ENCODE measurements at places on chromosomes 6 and 20.

DNA sequence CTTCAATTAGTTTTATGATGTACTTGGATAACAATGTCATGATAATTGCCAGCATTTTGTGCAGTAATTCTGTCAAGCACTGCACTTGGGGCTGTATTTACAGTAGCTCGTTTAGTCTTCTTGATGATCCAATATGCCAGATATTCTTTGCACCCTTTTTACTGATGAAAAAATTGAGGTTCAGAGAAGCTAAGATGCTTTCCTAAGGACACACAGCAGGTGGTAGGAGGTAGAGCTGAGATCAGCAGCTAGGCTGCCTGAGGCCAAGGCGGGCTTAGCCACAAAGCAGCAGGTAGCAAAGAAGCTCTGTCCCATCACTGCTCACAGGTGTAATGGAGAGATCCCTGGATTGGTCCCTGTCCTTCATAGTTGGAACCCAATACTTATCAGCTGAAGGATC, 33.3 kb downstream of the SUMO4 start:
- no peak for DNase-seq

GRCh38 chr6:129490521-129491255, 219.3 kb downstream of the ARHGAP18 start:
- peak; percentile 96 for DNase-seq

DNA sequence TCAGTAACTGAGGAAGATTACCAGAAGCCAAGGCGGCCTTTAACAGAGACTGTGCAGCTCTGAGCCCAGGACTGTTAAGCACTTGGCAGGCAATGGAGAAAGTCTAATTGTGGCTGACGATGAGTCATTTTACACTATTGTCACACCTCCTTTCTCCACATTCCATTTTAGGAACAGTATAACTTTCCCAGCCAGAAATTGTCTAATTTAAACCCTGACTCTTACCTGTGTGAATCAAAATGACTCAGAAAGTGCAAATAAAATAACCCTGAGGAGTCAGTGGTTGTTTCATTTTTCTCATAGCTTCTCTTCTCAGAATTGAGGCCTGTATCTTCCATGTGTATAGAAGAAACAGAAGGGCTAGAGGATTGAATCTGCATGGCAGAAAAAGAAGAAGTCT, 40.0 kb upstream of the OPN5 start:
- no peak for DNase-seq

DNA sequence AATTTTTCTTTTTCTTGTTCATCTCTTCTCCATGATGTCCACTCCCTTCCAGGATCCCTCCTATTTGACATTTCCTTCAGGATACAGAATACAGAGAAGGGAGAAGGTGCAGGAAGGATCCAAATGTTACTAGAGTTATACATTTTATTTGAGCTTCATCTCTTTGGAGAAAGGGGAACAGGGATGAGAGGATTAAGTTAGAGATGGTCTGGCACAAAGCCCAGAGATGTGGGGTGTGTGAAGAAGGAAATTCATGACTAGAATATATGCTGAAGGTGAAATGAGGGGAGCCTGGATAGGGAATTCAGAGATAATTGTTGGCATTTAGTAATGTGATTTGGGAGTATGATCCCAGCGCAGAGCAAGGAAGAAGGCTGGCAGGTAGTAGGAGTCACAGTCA, 22.5 kb upstream of the SRPK1 start:
- no peak for DNase-seq

- DNase-seq: no peak
Observed at GRCh38 chr6:34546551-34547321, 9.4 kb downstream of the SPDEF start.

GRCh38 chr20:36197271-36197670, 39.0 kb upstream of the AAR2 start:
- DNase-seq: no peak

DNA sequence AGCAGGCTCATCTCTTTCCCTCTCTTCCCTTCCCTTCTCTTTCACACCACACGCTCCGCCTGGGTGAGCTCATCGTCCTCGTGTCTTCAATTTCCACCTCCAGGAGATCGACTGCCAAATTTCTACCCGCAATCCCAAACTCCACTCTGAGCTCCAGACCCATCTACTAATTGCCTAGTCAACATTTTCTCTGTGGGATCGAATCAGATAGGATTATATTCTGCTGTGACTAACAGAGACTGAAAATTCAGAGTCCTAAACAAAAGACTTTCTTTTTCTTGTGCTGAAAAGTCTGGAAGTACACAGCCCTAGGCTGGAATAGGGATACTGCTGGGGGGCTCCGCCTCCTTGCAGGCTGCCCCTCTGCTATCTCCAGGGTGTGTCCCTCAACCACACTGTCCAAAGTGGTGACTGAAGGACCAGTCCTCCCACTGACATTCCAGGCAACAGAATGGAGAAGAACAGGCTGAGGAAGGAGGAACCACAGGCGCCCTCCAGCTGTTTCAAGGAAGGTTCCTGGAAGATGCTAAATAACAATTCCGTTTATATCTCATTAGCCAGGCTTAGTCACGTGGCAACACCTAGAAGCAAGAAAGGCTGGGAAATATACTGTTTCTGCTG, 5.0 kb upstream of the HSPA12B start:
- peak; percentile 47 for DNase-seq

GRCh38 chr20:24617080-24617432, 147.6 kb downstream of the SYNDIG1 start:
- no peak for DNase-seq

GRCh38 chr6:92047860-92048259, 1371.5 kb downstream of the EPHA7 start:
- DNase-seq: no peak

DNA sequence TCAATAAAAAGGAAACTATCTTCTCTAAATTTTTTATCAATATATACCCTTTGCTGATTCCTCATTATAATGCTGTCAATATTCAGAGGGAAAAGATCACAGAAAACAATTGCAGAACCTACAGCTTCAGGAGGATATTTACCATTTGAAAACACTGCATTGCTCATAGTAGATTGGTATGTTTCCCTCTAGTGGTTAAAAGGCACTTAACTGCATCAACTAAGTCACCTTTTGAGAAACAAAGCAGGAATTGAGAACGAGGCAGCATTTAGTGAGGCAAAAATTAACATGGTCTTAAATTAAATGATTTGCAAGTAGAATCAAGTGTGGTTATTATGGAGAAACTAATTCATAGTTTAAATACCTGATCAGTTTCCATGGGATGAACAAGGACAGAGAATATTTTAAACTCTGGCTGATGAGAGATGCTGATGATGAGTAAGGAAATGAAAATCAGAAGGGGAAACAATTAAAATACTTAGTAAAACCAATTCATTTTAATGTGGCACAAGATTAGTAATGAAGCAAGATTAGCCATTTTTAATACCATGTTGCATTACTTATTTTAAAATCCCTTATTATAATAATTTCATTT, 642.1 kb downstream of the EPHA7 start:
- DNase-seq: peak; percentile 9

DNA sequence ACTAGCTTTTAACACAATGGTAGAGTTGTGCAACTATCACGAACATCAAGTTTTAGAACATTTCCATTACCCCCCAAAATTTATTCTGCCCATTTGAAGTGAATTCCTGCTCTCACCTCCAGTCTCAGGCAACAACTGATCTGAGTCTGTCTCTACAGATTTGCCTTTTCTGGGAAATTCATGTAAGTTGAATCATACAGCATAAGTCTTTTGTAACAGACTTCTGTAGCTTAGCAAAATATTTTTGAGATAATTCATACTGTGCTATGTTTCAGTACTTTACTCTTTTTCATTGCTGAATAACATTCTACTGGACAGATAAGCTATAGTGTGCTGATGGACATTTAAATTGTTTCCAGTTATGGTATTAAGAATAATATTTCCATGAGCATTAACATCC, 447.3 kb upstream of the GJE1 start:
- no peak for DNase-seq

GRCh38 chr6:90386399-90387382, 90.0 kb upstream of the BACH2 start:
- no peak for DNase-seq

- no peak for DNase-seq
Observed at GRCh38 chr6:137475103-137475502, 19.1 kb downstream of the OLIG3 start.

DNA sequence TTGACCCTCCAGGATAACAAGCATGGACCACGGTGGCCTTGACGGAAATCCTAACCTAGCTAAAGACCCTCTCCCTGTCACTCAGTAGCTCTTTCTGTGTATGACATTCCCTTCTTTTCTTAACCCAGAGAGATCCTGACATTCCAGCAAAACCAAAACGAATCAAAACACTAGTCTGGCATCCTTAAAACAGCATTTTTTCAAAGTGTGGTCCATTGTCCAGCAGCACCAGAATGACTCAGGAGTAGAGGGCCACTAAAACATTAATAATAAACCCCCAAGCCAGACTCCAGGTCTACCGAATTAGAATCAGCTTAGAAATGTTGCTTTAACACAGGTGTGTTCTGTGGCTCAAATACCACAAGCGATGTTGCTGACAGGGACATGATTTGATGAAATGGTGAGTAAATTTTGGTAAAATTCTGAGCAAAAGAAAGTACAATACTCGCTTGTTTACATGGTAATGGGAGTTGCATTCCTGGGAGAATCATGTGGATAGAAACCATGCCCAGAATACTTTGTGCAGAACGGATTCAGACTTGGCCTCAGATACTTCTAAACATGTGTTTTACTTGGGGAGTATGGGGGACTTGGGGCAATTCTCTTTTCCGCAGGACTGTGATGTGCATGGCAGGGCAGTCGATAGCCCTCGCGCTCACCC, 174.2 kb upstream of the KCNG1 start:
- DNase-seq: peak; percentile 33

- peak; percentile 48 for DNase-seq
Observed at GRCh38 chr6:11632231-11632630, 94.7 kb downstream of the TMEM170B start.

DNA sequence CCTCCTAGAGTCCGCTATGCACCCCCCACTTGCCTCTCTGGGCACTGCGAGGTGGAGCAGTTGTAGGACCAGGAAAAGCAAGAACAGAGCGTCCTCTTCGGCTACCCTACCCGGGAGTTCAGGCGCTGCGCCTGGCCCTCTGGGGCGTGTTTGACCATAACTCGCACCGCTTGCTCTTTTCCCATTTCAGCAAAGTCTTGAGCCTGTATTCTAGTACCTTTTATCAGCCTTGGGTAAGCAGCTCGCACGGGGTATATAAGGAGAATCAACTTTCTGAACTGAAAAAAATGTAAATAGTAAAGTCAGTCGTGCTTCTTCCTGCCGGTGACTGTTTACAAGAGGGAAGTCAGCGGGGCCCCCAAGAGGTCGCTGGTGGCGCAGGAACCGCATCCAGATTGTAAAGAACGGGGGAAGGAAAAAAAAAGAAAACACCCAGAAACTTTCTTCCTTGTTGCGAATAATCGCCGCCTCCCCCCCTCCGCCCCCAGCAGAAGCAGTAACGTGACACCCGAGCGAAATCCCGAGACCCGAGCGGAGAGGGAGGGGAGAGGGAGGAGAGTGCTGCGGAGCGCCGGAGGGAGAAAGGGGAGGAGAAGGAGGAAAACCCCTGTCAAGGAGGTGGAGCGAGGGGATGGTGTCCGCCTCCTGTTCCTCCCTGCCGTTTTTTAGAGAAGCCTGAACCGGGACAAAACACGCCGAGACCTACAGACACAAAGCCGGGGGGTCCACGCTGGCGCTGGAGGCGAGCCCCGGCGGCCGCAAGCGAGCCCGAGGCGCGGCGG, at the start of gene UST:
UST (plus strand) TSS at position 668 of the 782 bp plus-strand sequence. CDS start 401 bp downstream, outside the sequence.
- DNase-seq: peak; percentile 97

- DNase-seq: peak; percentile 47
Observed at GRCh38 chr20:7650086-7650879, 290.0 kb downstream of the HAO1 start.

GRCh38 chr20:38249536-38250310, 10.8 kb downstream of the KIAA1755 start:
- DNase-seq: no peak

DNA sequence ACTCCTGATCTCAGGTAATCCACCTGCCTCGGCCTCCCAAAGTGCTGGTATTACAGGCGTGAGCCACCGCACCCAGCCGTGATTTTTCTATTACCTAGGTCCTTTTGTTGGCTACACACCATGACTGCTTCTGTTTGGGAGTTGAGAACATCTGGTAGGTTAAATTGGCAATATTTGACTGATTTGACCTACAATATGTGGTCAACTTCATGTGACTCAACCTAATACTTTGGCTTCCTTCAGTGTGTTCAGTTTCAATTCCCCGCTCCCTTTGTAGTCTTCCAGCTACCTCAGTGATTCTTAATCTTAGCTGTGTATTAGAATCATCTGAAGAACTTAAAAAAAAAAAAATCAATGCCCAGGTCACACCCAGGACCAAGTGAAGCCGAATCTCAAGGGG, 47.4 kb downstream of the MYB start:
- DNase-seq: no peak

DNA sequence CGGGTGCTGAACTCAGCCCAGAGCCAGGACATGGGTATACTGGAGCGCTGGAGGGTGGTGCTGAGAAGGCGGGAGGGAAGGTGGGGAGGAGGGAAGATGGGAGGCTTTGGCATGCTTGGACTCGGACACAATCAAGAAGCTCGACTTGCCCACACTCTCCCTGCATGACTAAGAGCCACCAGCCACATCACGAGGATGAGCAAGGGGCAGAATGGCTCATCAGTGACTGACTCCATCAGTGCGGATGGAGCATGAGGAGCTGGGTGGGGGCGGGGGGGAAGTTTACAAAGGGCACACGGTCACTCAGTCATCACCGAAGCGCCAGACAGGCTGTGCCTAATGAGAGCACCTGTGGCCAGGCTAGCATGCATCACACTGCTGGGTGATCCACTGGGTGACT, 222.8 kb downstream of the KIF16B start:
- peak; percentile 5 for DNase-seq

- DNase-seq: no peak
Observed at GRCh38 chr6:137921823-137922222, 54.8 kb downstream of the TNFAIP3 start.

GRCh38 chr6:341914-342831, 49.4 kb upstream of the IRF4 start:
- no peak for DNase-seq

- peak; percentile 26 for DNase-seq
Observed at GRCh38 chr6:33126101-33126714, 50.4 kb downstream of the HLA-DPB1 start.

DNA sequence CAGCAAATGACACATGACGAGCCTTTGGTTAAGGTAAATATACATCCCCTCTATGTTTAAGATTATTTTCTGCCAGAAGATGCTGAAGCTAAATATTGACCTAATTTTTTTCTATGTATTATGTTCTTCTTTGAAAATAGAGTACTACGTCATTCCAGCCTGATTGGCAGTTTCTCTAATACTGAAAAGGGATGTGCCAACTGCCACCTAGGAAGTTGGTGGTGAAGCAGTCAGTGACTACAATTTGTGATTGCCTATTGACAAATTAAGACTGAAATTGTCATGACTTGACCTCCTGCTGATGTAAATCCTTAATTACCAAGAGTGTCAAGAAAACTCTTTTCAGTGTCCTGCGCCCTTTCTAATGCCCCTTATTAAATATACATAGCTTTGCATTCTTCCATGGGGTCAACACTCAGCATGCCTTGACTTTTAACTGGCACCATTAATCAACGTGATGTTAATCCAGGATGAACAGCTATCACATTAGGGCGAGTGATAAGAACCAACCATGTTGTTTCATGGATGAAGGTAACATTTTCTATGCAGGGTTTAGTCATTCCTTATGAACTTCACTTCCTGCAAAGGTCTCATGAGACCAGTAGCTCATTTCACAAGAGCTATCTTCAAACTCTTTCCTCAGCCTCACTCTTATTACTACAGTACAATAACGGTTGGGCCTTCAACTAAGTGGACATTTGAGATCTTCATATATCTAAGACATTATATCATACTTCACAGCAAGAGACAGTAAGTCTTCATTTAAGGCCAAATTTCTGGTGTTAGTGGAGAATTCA, 22.5 kb upstream of the SGK1 start:
- peak; percentile 49 for DNase-seq
